T47D (cell line): ENCODE measurements at places on chromosomes 16 and 17.

- DNase-seq: no peak
Observed at GRCh38 chr17:81120149-81120484, 45.2 kb upstream of the PVALEF start.

DNA sequence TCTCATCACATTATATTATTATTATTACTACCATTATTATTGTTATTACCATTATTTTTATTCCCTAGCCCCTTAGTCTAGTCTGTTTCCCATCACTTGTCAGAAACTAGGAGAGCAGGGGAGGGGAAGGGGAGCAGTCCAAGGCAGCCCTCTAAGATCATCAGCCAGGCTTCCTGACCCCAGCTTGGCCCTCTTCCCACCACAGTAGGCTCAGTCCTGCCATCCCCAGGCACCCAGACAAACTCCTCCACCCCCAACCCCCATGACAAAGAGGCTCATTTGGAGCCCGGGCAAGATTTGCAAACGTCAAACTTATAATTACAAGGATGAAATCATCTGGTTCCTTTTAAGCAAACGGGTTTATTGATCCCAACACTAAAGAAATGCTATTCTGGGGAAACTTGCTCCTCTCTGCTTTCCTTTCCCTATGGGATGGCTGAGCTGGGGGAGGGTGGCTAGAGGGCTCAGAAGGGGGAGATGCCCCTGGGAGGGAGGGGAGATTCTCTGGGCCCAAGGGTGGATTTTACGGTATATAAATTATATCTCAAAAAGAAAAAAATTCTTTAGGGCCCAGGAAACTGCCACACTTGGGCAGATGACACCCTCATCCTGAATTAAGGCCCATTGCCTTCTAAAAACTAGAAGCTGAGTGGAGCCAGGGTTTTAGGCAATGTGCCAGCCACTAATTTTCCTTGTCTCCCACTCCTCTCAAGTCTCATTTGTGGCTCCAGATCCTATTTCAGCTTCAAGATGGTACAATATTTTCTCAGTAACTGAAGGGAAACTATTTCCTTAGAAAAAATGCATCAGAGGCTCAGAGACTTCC is 4.4 kb upstream of the CBFB start:
- no peak for DNase-seq

DNA sequence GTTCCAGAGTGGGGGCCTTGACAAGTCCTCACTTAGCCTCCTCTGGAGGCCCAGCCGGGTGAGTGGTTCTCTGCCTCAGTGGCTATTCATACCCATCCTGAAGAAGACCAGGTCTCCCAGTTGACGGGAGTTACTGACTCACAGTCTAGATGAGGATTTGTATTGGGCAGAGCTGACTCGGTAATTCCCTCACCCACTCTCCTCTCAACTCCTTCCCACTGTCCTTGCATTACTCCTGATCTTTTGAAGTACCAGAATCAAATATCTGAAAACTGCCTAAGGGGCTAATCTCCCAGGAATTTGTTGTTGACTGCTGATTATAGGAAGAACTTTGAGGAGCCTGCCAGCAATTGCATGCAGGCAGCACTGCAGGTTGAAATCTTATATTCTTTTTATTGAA is 14.2 kb downstream of the SAP30BP start:
- DNase-seq: no peak

- no peak for DNase-seq
Observed at GRCh38 chr16:17439580-17439979, 31.2 kb downstream of the XYLT1 start.

DNA sequence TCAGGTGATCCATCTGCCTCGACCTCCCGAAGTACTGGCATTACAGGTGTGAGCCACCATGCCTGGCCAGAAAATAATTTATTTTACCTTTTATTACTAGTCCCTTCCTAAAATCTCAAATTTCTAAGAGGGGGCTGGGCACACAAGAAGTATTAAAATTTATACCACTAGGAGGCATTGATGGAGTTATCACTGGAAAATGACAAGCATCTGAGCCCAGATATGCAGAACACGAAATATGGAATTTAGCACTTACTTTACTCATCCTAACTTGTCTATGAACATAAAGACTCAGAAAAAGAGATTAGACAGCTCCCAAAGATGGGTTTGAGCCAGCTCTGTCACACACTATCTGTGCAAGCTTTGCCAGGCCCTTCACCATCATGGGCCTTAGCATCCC is 46.4 kb downstream of the STAT5A start:
- DNase-seq: no peak

GRCh38 chr16:74183601-74184360 is 112.8 kb upstream of the PSMD7 start:
- no peak for DNase-seq

DNA sequence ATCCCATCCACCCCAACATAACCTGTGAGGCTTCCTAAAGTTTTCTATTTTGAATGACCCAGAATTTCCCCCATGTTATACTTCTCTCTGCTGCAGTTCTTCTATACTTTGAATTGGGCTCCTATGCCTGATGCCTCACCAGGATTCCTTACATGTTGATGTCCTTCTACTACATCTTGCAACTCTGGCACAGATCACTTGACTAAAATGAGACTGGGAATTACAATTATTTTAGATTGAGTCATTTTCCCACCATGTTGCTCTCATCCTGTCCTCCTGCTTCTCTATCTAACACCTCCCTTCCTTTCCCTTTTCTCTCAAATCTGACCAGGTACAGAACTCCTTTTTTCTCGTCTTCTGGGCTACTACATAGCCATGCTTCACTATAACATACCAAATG is 314.0 kb upstream of the KCNJ16 start:
- DNase-seq: no peak

DNA sequence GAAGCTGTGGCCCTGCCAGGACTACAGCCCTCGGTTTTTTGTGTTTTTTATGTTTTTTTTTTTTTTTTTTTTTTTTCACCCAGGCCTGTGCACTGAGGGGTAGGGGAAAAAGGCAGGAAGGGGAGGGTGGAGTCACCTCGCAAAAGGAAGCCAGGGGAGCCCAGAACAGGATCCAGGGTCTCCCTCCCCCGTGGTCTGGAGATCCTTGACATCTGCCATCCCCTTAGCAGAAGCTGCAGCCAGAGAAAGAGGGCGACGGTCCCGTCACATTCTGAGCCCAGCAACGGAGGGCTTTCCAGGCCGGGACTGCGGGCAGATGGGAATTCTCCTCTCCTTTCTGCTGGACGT is 29.1 kb upstream of the PHOSPHO1 start:
- DNase-seq: no peak

- no peak for DNase-seq
Observed at GRCh38 chr16:70375636-70376611, 29.2 kb downstream of the DDX19A start.

- no peak for DNase-seq
Observed at GRCh38 chr16:9384141-9384540, 292.7 kb downstream of the HAPSTR1 start.

GRCh38 chr17:65015855-65016254 is 40.7 kb downstream of the GNA13 start:
- no peak for DNase-seq

DNA sequence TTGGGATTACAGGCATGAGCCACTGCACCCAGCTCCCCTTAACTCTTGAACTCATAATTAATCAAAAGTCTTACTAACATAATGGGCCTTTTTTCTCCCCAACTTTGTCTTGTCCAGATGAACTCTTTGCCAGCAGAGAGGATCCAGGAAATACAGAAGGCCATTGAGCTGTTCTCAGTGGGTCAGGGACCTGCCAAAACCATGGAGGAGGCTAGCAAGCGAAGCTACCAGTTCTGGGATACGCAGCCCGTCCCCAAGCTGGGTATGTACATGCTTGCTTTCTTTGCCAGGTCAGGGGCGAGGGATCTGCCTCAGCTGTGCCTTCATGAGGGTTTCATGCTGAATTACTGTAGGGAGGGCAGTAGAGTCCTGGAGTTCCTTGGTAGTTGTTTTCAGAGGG is 25.3 kb downstream of the NMT1 start:
- no peak for DNase-seq

DNA sequence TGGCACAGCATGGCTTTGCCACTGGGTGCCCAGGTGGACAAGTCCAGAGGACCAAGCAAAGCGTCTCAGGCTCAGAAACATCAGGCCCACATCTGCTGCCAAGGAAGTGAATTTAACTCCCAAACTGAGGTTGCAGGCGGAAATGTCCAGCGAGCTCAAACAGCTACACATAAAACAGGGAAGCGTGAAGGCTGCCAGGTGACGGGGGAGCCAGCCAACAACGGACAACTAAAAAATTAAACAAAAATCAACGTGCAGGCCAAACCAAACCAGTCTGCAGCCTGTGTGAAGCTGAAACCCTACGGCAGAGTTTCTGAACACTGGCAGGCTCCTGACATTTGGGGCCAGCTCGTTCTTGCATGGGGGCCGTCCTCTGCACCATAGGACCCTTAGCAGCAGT is 2.5 kb downstream of the TK1 start:
- DNase-seq: no peak

- no peak for DNase-seq
Observed at GRCh38 chr17:50834429-50835300, 721 bp upstream of the WFIKKN2 start.

- no peak for DNase-seq
Observed at GRCh38 chr17:79788989-79789942, 7.6 kb downstream of the CBX8 start.

GRCh38 chr16:51624080-51624775 is 473.2 kb upstream of the SALL1 start:
- DNase-seq: no peak
